ENCODE measurements at places on chromosomes 16 and 17. TPM values are rescaled to one million over a fixed set of nuclear protein-coding genes. Genes with fewer than 3 reads are reported as not detected.

The PDE6G gene
- not detected for total RNA-seq

- DNase-seq, result no peak
Measured at GRCh38 chr16:68375801-68376536, 65.2 kb downstream of the PRMT7 start.

The TSR3 gene
- 58.6 TPM for total RNA-seq

- DNase-seq, result no peak
Measured at GRCh38 chr16:77090062-77090461, 100.9 kb upstream of the MON1B start.

DNA sequence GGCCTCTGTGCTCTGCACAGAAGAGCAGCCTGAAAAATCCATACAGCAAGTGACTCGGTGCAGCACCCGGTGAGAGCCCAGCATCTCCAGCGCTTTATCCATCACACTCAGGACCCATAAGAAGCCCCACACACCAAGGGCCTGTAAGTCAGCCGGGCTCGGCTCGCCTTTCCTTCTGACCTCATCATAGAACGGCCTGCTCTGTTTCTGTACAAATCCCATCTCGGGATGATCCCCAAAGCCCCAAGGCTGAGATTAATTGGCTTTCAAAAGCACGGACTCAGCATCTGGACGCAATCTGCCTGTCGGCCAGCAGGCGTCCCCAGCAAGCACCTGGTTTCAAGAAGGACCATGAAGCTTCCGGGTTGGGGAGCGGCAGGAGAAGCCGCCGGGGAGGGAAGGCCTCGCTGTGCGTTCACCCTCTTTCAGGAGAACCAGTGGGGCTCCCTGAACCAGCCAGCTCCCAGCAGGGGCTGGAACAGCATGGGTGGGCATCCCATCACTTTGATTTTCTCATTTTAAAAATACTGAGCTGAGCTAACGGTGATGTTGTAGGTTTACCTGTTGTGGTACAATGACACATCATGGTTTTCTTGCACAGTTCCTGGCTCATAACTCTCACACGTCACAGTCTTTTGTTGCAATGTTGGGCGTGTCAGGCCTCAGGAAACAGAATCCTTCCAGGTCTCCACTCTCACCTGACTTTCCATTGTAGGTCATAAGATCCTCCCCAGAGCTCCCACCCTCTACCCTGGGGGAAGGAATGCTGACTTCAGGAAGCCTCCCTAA is 6.7 kb downstream of the CCDC57 start:
- peak; percentile 88 for DNase-seq

The KRT17 gene
- 2.7 TPM for total RNA-seq

DNA sequence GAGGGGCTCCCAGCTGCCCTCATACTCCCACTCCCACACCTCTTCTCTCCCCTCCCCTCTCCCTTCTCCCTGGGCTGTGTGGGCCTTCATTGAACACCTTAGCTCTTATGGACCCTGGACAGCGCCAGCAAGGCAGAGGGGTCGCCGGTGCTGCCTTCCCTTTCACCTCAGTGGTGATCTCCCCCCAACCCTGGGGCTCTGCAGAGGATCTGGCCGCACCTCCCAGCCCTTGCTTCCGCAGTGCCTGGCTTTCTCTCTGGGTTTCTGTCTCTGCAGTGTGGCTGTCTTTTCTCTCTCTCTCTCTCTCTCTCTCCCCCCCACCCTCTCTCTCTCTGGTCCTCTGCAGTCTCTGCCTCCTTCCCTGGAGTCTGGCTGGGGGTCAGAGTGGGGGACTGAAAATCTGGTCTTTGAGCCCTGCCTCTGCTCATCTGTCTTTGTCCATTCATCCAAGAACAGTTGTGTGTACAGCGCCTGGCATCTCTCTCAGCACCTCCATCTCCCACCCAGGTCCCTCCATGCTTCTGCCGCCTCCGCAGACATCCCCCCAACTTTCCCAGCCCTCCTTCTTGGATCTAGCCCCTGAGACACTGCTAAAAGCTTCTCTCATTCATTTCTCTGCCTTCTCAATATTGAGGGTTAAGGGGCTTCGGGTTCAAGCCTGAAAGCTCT is 1.1 kb downstream of the SEZ6L2 start:
- no peak for DNase-seq

GRCh38 chr16:88886420-88886844 is 20.0 kb upstream of the PABPN1L start:
- no peak for DNase-seq

DNA sequence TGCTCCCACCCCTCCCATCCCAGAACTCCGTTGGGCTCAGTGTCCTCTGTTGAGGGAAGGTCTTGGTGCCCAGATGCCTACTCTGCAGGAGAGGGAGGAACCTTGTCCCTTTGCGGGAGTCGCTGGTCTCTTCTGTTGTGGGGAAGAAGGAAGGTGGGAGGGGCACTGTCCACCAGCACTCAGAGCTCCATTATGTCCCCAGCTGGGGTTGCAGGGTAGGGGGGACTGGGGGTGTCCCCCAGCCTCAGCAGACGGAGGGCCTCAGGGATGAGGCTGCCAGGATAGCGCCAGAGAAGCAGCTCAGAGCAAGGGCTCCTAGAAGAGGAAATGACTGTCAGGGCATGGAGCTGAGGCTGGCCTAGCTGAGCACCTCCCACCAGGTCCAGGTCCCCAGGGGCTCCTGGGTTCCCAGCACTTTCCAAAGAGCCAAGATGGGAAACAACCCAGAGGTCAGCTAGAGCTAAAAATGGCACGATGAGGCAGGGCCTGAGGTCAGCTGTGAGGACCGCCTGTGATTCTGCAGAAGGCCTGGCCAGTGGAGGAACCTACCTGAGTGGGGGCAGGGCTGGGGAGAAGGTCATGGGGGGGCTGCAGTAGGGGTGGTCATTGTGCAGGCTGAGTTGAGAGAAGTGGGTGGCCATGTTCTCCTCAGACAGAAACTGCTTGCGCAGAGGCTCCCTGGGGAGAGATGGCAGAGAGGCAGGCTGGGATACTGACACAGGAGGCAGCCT is 893 bp downstream of the HCFC1R1 start:
- no peak for DNase-seq

The KRTAP4-5 gene
- not detected for total RNA-seq

DNA sequence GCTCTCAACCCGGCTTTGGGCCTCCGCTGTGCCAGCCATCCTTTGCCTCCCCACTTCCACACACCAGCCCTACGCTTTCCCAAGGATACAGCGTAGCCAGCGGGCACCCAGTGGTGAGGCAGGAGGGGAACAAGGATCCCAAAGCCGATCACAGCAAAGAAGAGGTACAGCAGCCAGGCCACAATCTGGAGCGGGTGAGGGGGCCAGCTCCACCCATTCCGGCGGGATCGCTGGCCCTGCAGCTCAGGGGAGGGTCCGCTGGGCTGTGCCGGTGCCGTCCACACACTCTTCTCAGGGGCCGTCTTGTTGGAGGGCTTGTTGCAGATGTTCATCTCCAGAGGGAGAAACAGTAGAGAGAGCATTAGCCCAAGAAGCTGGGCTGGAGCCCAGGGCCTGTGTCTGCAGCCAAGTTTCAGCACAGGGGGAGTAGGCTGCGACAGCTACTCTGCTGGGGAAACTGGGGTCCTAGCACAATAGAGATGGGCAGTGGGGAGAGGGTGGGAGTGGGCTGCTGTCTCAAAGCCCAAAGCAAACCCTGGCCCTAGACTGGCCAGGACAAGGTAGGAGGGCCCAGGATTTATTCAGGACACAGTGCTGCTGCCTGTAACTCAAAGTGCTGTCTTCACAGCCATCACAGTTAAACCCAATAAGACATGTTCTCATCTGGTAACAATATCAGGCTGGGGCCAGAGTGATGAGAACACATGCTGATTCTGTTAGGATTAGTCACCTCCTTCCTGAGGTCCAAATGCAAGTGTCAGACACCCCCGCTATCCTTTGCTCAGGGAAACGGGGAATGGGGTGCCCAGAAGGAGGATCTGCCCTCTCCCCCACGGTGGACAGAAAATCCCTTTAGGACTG is 9.9 kb downstream of the ZDHHC1 start:
- DNase-seq, result no peak

DNA sequence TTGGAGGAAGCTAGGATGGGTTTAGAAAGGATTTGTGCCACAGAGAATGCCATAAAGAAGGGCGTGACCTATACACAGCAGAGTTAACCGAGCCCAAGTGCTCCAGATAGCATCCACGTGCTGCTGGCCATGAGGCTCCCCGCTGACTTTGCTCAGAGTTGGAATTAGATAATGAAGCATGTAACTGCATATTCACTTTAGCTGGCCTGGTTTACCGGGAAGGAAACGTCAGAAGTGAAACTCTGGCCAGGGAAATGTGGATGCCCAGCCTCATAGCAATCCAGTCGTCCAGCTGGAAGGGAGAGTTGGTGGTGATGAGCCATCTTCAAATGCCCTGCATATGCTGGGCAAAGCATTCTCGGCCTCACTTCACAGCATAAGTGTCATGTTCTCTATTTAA is 6.1 kb downstream of the KRT35 start:
- DNase-seq, result no peak

- DNase-seq, result no peak
Measured at GRCh38 chr17:68943123-68943811, 11.9 kb downstream of the ABCA8 start.

The ZSCAN10 gene
- total RNA-seq, result not detected

The CRYBA1 gene
- not detected for total RNA-seq

- DNase-seq, result no peak
Measured at GRCh38 chr17:72853440-72854415, 238.8 kb downstream of the SLC39A11 start.

The SLC25A11 gene
- 30.5 TPM for total RNA-seq

The NTN1 gene
- total RNA-seq, result 17.3 TPM

- DNase-seq, result no peak
Measured at GRCh38 chr17:29677824-29678223, 55.1 kb upstream of the CORO6 start.

The DERL2 gene
- 3.3 TPM for total RNA-seq

DNA sequence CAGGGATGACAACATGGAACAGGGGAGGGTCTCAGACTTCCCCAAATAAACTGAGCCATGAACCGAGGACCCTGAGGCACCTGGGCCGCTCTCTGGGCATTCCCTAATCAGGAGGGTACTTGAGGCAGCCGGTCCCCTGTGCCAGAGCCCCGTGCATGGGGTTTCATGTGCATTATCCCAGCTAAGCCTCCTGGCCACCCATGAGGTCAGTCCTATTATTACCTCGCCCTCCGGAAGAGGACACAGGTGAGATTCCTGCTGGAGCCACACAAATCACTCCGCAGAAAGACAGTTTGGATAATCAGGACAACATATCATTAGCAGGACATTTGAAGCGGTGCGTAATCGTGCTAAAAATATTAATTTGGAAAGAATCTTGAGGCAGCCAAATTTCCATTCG is 274.0 kb downstream of the PARN start:
- DNase-seq, result no peak

DNA sequence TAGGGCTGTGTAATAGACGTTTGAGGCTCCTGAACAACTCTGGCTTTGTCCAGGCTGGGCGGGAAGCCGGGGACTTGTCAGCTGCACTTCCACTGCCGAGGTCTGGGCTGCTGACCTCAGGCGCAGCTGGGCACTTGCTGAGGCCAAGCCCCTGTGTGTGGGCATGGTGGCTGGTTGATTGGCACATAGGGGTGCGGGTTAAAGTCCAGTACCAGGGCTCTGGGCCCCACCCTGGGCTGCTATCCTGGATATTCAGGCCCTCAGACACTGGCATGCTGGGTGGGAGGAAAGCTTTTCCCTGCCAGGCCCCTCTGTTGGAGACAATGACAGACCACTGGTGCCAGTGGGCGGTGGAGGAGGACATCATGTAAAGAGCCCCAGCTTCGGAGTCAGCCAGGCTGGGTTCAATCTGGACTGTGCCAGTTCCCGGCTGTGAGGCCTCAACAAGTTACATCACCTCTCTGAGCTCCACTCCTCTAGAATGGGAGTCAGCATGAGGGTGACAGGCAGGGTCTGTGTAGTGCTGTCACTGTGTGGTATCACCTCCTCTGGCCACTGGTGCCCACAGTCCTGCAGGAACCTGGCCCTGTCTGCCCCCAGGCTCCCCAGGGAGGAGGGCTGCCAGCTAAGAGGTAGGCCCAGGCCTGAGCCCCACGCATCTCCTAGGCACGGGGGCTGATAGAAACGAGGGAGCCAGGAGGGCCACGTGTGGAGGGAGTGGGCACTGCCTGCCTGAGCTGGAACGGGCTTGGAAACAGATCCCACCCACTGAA is 42.5 kb downstream of the PSME3IP1 start:
- DNase-seq, result peak; percentile 68

GRCh38 chr17:80702315-80703141 is 157.9 kb downstream of the RPTOR start:
- no peak for DNase-seq

The PMFBP1 gene
- 108 TPM for total RNA-seq

The KAT7 gene
- 44.3 TPM for total RNA-seq

All from Peyer's patch (tissue), 4 donors.